A549 treated with CpdA at 1 μM for 4 hours (cell line): ENCODE measurements at places on chromosomes 3 and 15. TPM values are rescaled to one million over a fixed set of nuclear protein-coding genes. Genes with fewer than 3 reads are reported as not detected.

C3orf22 gene
- total RNA-seq = not detected in 5 replicates

KCNAB1 gene
- total RNA-seq = not detected in 5 replicates

GHSR gene
- total RNA-seq = not detected in 5 replicates

CCNB2 gene
- 97.0 to 114 TPM (median 102 TPM) in 5 replicates for total RNA-seq

COPB2 gene
- total RNA-seq = 66.0 to 86.6 TPM (median 73.5 TPM) in 5 replicates

GP9 gene
- not detected in 5 replicates for total RNA-seq

CTXN2 gene
- 0.03 to 0.05 TPM (median 0.04 TPM) in 3 of 5 replicates, not detected in the others for total RNA-seq

DPPA2 gene
- not detected in 5 replicates for total RNA-seq

MELTF gene
- total RNA-seq = 44.6 to 62.2 TPM (median 52.5 TPM) in 5 replicates

ADAM10 gene
- total RNA-seq = 90.0 to 144 TPM (median 120 TPM) in 5 replicates

NDUFB5 gene
- 43.4 to 69.2 TPM (median 51.3 TPM) in 5 replicates for total RNA-seq

ENTPD3 gene
- 0.13 TPM in 1 of 5 replicates, not detected in the others for total RNA-seq

MESP1 gene
- total RNA-seq = 2.9 to 7.5 TPM (median 6.2 TPM) in 5 replicates

XCR1 gene
- not detected in 5 replicates for total RNA-seq

AADACL2 gene
- not detected in 5 replicates for total RNA-seq

KCNMB3 gene
- total RNA-seq = 0.99 to 1.7 TPM (median 1.5 TPM) in 5 replicates

AQP9 gene
- total RNA-seq = not detected in 5 replicates

SI gene
- not detected in 5 replicates for total RNA-seq

NOX5 gene
- 0.27 to 0.38 TPM (median 0.31 TPM) in 5 replicates for total RNA-seq

FSIP1 gene
- total RNA-seq = 0.47 to 1.1 TPM (median 0.65 TPM) in 5 replicates

CYP11A1 gene
- not detected in 5 replicates for total RNA-seq

PLOD2 gene
- 116 to 171 TPM (median 139 TPM) in 5 replicates for total RNA-seq

SCN11A gene
- total RNA-seq = not detected in 5 replicates

LMAN1L gene
- total RNA-seq = not detected in 5 replicates

C3orf62 gene
- total RNA-seq = 1.8 to 2.6 TPM (median 2.3 TPM) in 5 replicates

RASGRP1 gene
- 0.26 to 0.38 TPM (median 0.30 TPM) in 5 replicates for total RNA-seq

HEG1 gene
- 4.1 to 7.4 TPM (median 6.4 TPM) in 5 replicates for total RNA-seq

SLC2A2 gene
- not detected in 5 replicates for total RNA-seq

ERICH6 gene
- 0.05 TPM in 1 of 5 replicates, not detected in the others for total RNA-seq

TRPM1 gene
- not detected in 5 replicates for total RNA-seq

MUSTN1 gene
- total RNA-seq = 0.52 TPM in 1 of 5 replicates, not detected in the others

MESP2 gene
- 0.41 to 0.73 TPM (median 0.51 TPM) in 4 of 5 replicates, not detected in the other for total RNA-seq

SPTSSB gene
- total RNA-seq = not detected in 5 replicates

PHC3 gene
- total RNA-seq = 9.5 to 16.8 TPM (median 14.0 TPM) in 5 replicates

WWTR1 gene
- total RNA-seq = 105 to 126 TPM (median 121 TPM) in 5 replicates

TMEM108 gene
- total RNA-seq = not detected in 5 replicates

FOXL2NB gene
- total RNA-seq = 0.80 to 1.6 TPM (median 1.2 TPM) in 5 replicates

ANKRD63 gene
- total RNA-seq = 0.19 to 0.42 TPM (median 0.32 TPM) in 4 of 5 replicates, not detected in the other

SLC22A14 gene
- 0.06 to 0.10 TPM in 2 of 5 replicates, not detected in the others for total RNA-seq

IMPG2 gene
- total RNA-seq = 0.01 to 0.02 TPM in 2 of 5 replicates, not detected in the others

CADM2 gene
- 0.15 to 0.26 TPM (median 0.23 TPM) in 3 of 5 replicates, not detected in the others for total RNA-seq

CELF6 gene
- total RNA-seq = 0.07 to 0.19 TPM (median 0.12 TPM) in 4 of 5 replicates, not detected in the other

PARP15 gene
- not detected in 5 replicates for total RNA-seq

SEMA3B gene
- total RNA-seq = 4.8 to 9.3 TPM (median 6.9 TPM) in 5 replicates

COPG1 gene
- total RNA-seq = 70.0 to 84.5 TPM (median 80.6 TPM) in 5 replicates

DNAH12 gene
- total RNA-seq = 0.05 to 0.19 TPM (median 0.11 TPM) in 4 of 5 replicates, not detected in the other

GRK7 gene
- total RNA-seq = 0.02 to 0.06 TPM (median 0.03 TPM) in 3 of 5 replicates, not detected in the others

PLAAT1 gene
- 0.14 to 0.28 TPM in 2 of 5 replicates, not detected in the others for total RNA-seq

CNTN3 gene
- total RNA-seq = not detected in 5 replicates

GOLGA8G gene
- 0.02 TPM in 1 of 5 replicates, not detected in the others for total RNA-seq

ZNF148 gene
- 7.8 to 11.4 TPM (median 9.8 TPM) in 5 replicates for total RNA-seq

DZIP1L gene
- 4.6 to 9.4 TPM (median 5.9 TPM) in 5 replicates for total RNA-seq

SNTN gene
- not detected in 5 replicates for total RNA-seq

TM2D3 gene
- 28.9 to 33.4 TPM (median 31.8 TPM) in 5 replicates for total RNA-seq

MCF2L2 gene
- 0.10 to 0.26 TPM (median 0.15 TPM) in 3 of 5 replicates, not detected in the others for total RNA-seq
